ENCODE measurements at places on chromosomes 12 and 14.

GRCh38 chr12:44846826-44847225, 29.3 kb downstream of the NELL2 start:
- no peak for DNase-seq

DNA sequence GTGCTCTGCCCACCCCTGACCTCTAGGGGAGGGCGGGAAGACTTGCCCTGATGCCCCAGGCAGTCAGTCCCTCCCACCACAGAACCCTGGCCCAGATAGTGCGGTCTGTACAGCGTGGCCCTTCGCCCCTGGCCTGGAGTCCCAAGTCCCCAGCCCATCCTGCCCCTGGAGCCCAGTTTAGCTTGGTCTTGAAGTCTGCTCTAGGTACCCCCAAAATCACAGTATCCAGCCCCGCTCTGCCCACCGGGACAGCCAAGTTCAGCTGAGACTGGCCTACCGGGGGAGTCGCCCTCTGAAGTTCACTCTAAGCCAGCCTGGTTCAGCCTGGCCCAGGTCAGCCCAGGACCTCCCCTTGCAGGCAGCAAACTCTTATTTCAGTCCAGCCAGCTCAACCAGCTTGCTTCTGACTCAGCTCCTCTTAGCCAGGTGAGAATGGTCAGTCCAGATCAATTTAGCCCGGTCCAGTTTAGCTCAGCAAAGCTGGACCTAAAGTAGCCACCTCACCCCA, 75.9 kb downstream of the TMEM121 start:
- DNase-seq = no peak

GRCh38 chr14:81452341-81453133, 52.4 kb upstream of the STON2 start:
- DNase-seq = no peak

DNA sequence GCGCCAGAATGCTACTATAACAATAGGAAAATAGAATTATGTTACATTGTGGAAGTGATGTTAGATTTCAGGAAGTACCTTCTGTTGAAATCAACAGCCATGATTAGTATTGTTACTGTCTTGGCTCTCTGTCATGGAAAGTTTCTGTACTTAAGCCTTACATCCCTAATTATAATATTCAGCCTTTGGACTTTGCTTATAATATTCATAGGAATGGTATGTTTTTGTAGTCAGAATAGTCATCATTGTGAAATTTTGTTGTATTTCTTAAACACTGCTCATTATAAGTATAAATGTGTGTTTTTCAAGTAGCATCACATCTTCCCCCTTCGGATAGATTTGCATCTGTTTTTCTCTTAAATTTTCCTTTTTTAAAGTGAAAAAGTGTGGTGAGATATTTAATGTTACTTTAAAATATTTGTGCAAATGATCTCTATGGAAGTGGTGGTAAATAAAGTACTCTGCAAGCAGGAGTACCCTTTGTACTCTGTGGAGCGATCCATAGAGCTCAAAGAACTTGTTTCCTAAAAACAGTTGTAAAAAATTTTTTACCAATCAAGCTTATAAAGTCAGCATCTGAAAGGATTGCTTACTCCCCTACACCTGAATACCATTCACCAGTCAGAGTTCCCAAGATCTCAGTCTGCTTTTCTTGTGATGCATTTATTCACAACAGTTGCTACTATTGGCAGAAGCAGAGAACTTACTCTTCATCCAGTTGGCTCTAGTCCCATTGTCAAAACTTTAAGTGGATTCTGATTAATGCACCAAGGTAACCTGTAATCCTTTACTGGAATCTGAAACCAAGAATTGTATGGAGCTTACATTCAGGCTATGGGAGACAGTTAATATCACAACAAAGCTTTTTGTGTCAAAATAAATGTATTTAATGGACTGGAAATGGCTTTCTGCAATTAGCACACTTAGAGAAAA, 87.8 kb downstream of the RIC8B start:
- DNase-seq = peak; percentile 45

DNA sequence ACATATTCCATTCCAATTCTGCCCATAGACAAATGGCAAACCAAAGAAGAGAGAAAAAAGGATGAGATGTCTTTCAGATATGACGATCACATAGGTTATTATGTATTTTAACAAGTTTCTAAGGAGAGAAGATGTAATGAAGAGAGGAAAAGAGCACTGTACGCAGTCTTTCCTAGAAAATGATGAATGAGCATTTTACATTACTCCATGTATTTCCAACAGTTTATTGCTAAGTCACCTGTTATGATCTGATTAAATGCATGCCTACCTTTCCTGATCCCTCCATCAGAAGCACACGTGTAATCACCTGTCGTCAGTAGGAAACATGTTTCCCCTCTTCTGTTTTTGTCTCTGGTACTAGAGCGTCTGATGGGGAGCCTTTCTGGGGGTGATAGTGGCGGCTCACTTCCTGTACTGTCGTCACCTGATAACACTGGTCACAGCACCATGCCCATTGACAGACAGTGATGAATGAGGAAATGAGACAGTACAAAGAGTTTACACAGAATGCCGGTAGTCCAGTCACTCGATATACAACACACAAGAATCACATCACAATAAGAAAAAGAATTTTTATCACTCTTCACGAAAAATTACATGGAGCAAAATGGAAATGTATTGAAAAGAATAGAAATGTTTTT, 161.6 kb downstream of the KCNC2 start:
- no peak for DNase-seq

All from AG20443 (cell line).